ENCODE measurements at places on chromosomes 6 and 20.

DNA sequence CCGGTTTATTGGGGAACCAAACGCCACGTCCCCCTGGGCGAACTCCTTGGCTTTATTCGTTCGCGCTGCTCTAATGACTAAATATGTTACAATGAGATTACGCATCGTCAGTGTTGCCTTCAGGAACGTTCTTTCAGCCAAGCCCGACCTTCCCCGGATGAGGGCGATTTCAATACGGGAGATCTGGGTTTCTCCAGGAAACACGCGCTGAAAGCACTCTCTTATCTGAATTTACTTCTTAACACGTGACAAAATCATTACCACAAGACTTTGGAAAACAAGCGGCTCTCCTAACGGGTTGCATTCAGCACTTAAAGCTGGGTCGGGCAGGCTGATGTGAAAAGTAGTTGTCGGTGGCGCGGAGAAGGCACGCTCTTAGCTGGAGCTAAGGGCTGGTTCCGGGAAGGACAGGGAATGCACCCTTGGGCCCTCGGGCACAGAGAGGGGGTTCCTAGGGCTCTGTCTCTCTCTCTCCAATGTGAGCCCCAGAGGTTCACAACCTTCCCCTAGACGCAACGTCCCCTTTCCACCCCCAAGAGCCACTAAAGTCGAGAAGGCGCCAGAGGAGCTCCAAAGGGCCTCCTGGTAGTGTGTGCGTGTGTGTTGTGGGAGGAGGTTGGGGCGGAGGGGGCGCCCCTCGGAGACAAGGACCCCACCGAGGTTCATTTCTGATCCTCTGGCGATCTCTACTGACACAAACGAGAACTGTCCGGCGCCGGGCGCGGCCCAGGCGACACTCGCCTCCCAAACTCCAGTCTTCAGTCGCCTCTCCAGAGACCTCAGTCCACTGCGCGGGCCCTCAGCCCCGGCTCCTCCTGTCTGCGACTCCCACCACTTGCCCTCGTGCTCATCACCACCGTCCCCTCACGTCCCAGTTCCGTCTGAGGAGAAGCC is 7.1 kb upstream of the NKX2-2 start:
- DNase-seq, result no peak

DNA sequence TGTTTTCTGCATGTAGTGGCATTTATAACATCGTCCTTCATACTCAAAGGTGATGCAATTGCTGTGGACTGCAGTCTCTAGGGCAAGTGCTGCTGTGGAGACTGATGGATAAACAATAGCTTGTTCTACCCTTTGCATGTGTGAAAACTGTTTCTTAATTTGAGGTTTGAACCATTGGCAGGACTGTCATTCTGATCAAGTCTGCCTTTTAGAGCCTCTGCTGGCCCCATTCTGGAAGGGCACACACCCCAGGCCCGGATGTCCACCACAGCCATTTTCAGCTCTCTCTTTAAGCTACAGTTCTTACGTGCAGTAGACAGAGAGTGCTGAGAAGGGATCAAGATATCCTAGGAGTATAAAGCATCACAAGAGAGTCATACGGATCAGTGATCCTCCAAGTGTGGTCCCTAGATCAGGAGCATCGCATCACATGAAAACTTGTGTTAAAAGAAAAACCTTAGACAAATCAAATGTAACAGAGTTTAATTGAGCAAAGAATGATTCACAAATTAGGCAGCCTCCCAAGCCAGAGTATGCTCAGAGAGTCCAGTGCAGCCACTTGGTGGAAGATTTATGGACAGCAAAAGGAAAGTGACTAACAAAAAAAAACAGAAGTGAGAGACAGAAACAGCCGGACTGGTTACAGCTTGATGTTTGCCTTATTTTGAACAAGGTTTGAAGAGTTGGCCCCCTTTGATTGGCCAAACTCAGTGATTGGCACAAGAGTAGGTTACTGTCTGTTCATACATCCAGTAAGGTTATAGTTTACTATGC is 52.0 kb downstream of the FRK start:
- peak; percentile 44 for DNase-seq

DNA sequence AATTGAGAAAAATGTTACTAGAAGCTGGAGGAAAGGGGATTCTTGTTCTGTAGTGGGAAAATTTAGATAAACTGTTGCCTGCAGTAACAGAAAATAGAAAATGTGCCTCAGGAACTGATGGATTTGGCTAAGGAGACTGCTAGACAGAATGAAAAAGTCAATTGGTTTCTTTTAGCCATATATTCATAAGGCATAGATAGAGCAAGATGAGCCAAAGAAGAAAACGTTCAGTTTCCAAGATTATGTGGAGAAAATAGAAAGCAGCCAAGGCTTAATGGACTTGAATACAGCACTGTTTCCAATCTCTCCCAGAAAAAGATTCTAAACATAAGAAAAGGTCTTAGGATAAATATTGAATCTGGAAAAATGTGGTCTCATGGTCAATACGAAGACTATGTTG is 115.1 kb upstream of the TCF21 start:
- no peak for DNase-seq

DNA sequence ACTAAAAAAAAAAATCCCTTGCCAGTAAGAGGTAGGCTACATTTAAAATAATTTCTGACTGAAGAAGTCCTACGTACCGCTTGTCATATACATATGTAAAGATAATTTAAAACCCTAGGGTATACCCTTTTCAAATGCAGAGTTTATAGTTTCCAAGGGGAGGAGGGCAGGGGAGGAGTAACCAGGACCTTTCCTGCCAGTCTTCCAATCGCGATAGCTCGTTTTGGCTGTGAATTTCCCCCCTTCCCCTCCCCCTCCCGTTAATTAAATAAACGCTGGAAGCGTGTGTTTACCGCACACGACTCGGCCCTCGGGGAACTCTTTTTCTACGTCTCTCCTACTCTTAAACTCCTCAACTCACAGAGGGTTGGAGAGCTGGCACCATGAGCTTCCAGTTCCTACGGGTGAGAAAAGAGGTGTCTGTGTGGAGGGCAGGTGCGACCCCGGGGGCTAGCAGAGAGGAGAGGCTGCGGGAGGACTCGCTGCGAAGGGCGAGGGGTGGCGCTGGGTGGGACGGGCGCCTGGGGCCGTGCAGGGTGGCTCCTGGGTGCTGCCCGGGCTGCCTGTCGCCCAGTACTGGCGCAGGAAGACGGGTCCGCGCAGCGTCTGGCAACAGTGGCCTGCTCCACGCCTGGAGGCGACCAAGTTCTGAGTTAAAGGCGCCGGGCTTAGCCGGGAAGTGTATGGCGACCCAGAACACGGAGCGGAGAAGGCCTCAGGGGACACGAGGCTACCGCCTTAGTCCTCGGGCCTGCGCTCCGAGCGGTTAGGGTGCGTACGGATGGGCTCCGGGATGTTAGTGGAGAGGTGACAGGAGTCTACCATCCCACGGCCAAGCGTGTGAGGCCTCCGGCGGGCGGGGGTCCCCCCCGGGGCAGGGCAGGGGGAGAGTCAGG is 4.1 kb upstream of the TFAP2C start:
- DNase-seq, result no peak

- no peak for DNase-seq
These were observed 58.8 kb upstream of the SLCO4A1 start for GRCh38 chr20:62583424-62583920.

DNA sequence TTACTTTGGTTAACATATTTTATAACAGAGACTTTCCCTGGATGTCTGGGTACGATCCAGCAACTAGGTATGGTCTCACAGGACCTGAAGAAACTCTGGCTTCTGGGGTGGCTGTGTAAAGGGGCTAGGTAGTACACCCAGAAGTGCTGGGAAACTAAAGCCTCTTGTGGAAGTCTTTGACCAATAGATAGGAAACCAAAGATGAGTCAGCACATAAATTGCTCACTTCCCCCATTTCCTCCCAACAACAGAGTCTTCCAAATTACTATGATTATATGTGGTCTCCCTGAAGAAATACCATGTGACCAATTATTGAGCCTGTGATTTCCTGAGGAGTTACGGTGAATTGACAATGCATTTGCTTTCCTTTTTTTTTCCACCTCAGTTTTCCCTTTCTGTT is 26.8 kb upstream of the TBX18 start:
- no peak for DNase-seq

DNA sequence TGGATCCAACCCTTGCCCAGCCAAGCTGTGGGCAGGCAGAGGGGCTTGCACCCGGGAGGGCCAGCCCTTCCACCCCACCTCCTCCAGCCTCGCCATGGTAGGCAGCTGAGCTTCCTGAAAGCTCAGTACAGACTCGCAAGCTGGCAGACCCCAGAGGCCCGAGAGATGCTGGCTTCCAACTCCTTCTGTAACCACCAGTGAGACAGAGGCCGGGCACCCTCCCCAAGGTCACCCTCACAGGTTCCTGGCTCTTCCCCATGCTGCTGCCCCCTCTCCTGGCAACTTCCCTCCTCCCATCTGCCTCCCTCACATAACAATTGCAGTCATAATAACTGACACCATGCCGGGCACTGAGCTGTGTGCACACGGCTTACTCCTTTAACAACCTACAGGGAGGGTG is 26.2 kb upstream of the NOL4L start:
- no peak for DNase-seq

GRCh38 chr6:165129086-165129485 is 180.3 kb downstream of the C6orf118 start:
- no peak for DNase-seq

DNA sequence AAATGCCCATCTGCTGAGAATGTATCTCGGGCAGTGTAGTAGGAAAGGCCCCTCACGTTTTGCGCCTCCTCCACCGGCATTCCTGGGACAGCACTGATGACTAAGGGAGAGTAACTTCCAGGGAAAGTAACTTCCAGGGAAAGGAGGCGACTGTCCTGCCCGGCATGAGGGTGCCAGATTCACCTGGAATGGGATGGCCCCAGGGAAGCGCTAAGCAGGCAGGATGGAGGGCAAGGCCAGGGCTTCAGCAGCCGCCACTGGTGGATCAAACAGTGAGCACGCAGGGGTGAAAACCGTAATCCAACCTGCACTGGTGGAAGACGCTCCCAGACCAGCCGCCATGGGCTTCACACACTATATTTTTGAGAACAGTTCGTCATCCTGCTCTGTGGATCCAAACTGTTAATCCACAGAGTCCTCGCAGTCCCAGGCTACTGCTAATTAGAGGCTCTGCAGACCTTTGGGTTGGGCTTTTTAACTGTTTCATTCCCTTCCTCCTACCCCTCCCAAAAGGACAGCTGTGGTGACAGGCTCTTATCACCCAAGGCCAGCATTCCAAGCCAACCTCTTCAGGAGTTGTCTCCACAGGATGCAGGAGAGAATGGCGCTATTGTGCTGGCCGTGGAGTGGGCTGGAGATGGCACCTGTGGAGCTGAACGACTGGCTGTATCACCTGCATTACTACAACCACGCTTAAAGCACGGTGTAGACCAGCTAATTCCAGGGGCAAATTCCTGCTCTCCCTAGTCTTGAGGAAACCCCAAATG is 178.9 kb downstream of the DLL1 start:
- DNase-seq, result no peak

All from suppressor macrophage treated with lipopolysaccharide for 1 hour (primary cell).